ENCODE measurements at places on chromosomes 5 and 9. TPM values are rescaled to one million over a fixed set of nuclear protein-coding genes. Genes with fewer than 3 reads are reported as not detected.
A peak's percentile ranks its signal among the peaks of the same experiment; 100 is the strongest.

- H3K36me3 ChIP-seq: no peaks in the 10 kb centered on the region
- H3K4me1 ChIP-seq: peaks cover 6% of the 10 kb centered on the region
- H3K4me3 ChIP-seq: no peak overlapping the region
- H3K27ac ChIP-seq: no peak overlapping the region
- H3K27me3 ChIP-seq: no peaks in the 10 kb centered on the region
Measured at GRCh38 chr9:20356403-20357036, 265.8 kb downstream of the MLLT3 start.

- H3K36me3 ChIP-seq: no peaks in the 10 kb centered on the region
- DNase-seq: no peak
- no peaks in the 10 kb centered on the region for H3K27me3 ChIP-seq
- no peak overlapping the region for H3K27ac ChIP-seq
Measured at GRCh38 chr9:4748612-4749011, 7.6 kb upstream of the AK3 start.

- H3K36me3 ChIP-seq: no peaks in the 10 kb centered on the region
- H3K4me3 ChIP-seq: no peak overlapping the region
- no peak for DNase-seq
- H3K4me1 ChIP-seq: peaks cover 7% of the 10 kb centered on the region
- peak overlapping the region; percentile 8 for H3K27ac ChIP-seq
- H3K27me3 ChIP-seq: no peaks in the 10 kb centered on the region
Measured at GRCh38 chr9:91117474-91117891, 244.2 kb downstream of the AUH start.

DNA sequence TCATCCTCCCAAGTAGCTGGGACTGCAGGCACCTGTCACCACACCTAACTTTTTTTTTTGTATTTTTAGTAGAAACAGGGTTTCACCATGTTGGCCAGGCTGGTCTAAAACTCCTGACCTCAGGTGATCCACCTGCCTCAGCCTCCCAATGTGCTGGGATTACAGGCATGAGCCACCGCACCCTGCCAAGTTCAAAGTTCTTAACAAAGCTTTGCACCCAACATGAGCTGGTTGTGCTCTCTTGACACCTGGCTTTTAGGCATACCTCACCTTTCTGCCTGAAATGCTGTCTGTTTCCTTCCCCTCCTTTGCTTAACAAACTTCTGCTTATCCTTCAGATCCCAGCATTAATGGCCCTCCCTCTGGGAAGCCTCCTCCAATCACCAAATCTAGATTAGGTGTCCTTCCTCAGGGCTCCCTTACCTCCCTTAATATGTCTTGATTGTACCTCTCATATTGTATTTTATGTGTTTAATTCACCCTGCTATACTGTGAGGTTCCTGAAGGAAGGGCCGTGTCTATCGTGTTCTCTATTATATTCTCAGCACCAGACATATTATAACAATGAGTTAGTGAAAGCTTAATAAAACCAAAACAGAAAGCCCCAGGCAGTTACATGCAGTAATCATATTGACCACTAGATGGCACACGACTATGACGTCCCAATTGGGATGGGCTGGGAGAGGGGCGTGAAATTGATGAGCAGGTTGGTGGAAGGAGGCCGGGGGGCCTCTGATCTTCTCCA, 62.9 kb upstream of the PPARGC1B start:
- no peak overlapping the region for H3K27ac ChIP-seq
- no peaks in the 10 kb centered on the region for H3K27me3 ChIP-seq
- H3K4me3 ChIP-seq: no peak overlapping the region
- no peak for DNase-seq
- no peaks in the 10 kb centered on the region for H3K36me3 ChIP-seq

Gene IL7R
- total RNA-seq: 53.7 TPM

GRCh38 chr5:140075371-140075770, 32.3 kb upstream of the NRG2 start:
- H3K27ac ChIP-seq: no peak overlapping the region
- no peak for DNase-seq
- no peaks in the 10 kb centered on the region for H3K27me3 ChIP-seq
- no peaks in the 10 kb centered on the region for H3K4me1 ChIP-seq

- H3K36me3 ChIP-seq: peaks cover 18% of the 10 kb centered on the region
- DNase-seq: no peak
- peaks cover 6% of the 10 kb centered on the region for H3K4me1 ChIP-seq
- no peak overlapping the region for H3K4me3 ChIP-seq
Measured at GRCh38 chr9:122307925-122308324, 43.2 kb downstream of the MRRF start.

DNA sequence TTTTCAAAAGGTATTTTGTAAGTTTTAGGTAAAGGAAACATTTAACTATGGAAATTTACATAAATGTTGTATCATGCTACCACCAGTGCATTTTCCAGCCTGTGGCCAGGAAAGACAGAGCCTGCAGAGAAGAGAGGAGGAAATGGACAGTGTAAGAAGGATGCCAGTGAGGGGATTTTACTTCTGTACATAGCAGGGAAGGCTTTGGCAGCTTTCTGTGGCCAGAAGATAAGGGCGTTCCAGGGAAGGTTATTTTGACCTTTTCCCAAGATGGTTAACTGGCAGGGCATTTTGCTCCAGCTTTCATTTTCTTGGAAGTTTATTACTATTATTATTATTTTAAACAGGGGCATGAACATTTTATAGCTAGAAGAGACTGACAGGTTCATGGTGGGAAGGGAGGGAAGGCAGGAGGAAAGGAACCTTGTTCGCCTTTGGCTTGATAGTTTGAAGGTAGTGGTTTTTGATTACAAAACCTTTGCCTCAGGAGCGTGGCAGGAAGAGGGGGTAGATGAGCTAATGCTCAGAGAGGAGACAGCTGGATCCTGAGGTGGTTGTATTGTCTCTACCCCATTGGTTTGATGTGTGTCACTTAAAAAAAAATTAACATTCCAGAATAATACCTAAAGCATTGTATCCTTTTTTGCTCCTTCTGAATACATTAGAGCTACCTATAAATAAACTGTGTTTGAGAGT, 4.1 kb downstream of the ISOC1 start:
- no peaks in the 10 kb centered on the region for H3K36me3 ChIP-seq
- H3K4me3 ChIP-seq: no peak overlapping the region
- no peak overlapping the region for H3K27ac ChIP-seq
- no peak for DNase-seq
- H3K27me3 ChIP-seq: no peaks in the 10 kb centered on the region

Gene SV2C
- total RNA-seq: 0.13 TPM

DNA sequence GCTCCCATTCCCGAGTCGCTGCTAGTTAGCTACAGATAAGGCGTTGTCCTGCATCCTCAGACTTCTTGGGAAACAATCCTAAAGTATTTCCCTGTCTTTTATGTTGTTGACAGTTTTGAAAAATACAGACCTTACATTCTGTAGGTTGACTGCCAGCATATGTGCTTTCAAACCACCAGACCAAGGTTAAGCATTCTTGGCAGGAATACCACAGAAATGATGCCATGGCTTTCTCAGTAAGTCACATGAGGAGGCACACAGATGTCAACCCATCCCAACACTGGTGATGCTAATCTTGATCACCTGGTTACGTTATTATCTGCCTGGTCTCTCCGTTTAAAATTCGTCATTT, 871 bp downstream of the GLE1 start:
- peaks cover 4% of the 10 kb centered on the region for H3K4me1 ChIP-seq
- H3K27me3 ChIP-seq: no peaks in the 10 kb centered on the region
- no peak overlapping the region for H3K27ac ChIP-seq
- DNase-seq: no peak
- peaks cover 3% of the 10 kb centered on the region for H3K36me3 ChIP-seq

Gene TCERG1
- 48.6 TPM for total RNA-seq

DNA sequence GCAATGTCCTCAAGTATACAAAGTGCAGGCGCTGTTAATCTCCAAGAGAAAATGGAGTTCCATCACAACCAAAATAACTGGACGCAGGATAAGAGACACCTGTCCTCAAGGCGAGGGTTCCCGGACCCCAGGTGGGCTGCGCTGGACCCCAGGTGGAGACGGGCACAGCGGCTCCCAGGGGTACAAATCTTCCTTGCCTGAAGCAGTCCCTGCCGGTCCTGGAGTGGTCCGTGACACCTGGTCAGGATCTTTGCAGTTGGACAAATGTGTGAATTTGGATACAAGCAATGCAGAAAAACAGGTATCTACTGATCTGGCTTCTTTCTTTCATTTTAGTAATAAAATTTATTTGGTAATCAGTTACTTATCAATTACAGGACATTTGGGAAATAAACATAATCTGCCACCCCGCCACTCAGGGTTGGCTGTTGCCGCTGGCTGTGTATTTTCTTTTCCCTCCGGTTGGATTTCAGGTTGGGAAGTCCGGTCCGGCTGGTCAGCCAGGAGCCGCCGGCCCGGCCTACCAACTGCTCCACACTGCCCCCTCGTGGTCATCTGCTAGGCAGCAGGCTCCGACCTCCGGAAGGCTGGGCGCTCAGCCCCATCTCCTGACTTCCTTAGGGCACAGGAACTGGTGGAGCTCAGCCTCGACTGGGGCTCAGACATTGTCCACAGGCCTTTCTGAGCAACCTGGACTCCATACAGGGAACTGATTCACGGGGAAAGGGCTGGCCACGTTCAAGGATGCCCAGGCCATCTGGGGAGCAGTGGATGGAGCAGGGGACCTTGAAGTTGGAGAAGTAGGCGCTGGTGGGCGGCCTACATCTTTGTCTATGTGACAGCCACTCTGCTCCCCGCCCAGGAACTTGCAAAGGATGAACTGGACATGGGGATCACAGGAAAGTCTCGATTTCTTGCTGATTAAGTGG, 43.4 kb downstream of the NXNL2 start:
- peak; percentile 86 for DNase-seq
- H3K36me3 ChIP-seq: no peaks in the 10 kb centered on the region
- H3K27ac ChIP-seq: no peak overlapping the region

Gene KIAA0825
- 5.4 TPM for total RNA-seq

DNA sequence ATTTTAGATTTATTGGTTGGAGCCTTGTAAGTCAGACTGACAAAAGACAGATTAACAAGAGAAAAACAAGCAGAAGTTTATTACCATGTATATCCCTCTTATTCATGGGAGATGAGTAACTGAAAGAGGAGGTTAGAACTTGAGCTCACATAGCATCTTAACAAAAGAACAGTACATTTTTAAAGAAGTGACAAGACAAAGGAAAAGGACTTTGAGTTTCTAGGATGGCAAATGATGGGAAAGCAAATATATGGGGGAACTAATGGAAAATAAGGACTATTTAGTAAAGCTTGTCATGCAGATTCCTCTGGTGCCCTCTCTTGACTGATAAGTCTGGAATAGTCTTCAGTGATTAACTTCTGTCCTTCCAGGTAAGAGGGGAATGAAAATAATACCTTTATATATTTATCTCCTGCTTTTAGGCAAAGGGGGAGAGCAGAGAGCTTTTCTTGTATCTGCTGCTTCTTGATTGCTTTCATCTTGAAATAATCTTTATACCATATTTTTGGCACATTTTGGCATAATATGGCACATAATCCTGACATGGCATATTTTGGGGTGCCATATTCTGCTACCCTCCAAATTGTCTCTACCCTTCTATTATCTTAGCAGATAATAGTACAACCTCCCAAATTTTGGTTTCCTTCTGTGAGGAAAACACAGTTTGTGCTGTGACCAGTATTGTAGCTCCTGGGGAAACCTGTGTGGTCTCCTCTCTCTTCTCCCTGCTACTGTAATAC, 206.8 kb downstream of the TMC1 start:
- H3K27ac ChIP-seq: no peak overlapping the region
- H3K27me3 ChIP-seq: no peaks in the 10 kb centered on the region
- no peak for DNase-seq
- H3K4me3 ChIP-seq: no peak overlapping the region

All from kidney (tissue), 22 donors.